HT1080 (cell line): ENCODE measurements at places on chromosomes 16 and 17. TPM values are rescaled to one million over a fixed set of nuclear protein-coding genes. Genes with fewer than 3 reads are reported as not detected.

Gene C16orf54
- total RNA-seq, result 0.13 and 1.5 TPM in 2 replicates

Gene HSD17B2
- total RNA-seq, result 2.2 and 4.4 TPM in 2 replicates

Gene DCUN1D3
- 7.5 and 10.6 TPM in 2 replicates for total RNA-seq

Gene EFCAB5
- 0.33 and 0.77 TPM in 2 replicates for total RNA-seq

Gene SLC9A5
- total RNA-seq, result 0.57 and 1.9 TPM in 2 replicates

Gene KRTAP1-1
- total RNA-seq, result not detected in 2 replicates

Gene TLCD3B
- 0.11 and 0.13 TPM in 2 replicates for total RNA-seq
